ENCODE measurements at places on chromosomes 1 and 21.

DNA sequence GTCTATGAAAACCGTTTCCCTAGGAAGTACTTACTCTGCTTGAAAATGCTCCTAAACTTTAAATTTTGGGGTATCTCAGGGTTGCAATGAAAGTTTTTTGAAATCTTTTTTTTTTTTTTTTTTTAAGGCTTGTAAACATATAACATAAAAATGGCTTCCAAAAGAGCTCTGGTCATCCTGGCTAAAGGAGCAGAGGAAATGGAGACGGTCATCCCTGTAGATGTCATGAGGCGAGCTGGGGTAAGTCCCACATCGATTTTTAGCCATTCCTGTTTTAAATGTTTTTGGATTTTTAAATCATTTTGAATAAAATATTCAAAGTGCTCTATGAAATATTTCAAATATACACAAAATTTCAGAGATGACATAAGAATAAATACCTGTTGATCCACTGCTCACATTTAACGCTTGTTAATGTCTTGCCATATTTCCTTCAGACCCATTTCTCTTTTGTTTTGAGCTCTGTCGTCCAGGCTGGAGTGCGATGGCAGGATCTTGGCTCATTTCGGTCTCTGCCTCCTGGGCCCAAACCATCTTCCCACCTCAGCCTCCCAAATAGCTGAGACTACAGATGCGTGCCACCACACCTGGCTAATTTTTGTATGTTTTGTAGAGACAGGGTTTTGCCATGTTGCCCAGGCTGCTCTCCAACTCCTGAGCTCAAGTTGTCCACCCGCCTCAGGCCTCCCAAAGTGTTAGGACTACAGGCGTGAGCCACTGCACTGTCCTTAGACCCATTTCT, 1.3 kb downstream of the PARK7 start:
- DNase-seq = no peak

DNA sequence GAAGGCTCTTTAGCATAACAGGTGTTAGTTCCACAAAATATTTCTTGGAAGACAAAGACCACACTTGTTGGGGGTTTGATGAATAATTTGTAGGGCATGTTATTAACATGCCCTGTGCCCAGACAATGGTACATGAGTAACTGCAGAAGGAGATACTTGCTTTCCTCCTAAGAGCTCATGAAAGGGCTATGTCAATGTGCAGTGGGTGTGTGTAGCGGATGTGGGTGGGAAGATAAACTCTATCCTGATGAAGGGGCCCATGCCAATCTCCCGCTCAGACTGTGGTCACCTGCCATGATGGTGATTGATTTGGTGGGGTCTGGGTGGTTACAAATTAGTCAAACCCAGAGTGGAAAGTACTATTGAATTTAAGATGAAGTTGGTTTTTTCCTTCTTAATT, 69.8 kb upstream of the DNAH14 start:
- no peak for DNase-seq

- no peak for DNase-seq
These were observed 18.9 kb upstream of the LRP8 start for GRCh38 chr1:53346814-53347176.

DNA sequence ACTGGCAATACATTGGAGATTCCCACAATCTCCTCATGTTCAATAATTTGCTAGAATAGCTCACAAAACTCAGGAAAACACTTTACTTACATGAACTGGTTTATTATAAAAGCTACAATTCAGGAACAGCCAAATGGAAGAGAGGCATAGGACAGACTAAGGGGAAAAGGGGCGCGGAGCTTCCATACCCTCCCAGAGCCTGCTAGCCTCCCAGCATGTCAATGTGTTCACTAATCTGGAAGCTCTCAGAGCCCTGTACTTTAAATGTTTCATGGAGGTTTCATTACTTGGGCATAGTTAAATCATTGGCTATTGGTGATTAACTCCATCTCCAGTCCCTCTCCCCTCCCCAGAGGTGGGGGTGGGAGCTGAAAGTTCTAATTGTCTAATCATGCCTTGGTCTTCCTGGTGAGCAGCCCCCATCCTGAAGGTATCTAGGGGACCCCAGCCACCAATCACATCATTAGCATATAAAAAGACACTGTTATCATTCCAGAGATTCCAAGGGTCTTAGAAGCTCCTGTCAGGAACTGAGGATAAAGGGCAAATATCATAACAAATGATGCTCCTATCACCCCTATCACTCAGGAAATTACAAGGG, 10.9 kb upstream of the DMRTB1 start:
- no peak for DNase-seq

DNA sequence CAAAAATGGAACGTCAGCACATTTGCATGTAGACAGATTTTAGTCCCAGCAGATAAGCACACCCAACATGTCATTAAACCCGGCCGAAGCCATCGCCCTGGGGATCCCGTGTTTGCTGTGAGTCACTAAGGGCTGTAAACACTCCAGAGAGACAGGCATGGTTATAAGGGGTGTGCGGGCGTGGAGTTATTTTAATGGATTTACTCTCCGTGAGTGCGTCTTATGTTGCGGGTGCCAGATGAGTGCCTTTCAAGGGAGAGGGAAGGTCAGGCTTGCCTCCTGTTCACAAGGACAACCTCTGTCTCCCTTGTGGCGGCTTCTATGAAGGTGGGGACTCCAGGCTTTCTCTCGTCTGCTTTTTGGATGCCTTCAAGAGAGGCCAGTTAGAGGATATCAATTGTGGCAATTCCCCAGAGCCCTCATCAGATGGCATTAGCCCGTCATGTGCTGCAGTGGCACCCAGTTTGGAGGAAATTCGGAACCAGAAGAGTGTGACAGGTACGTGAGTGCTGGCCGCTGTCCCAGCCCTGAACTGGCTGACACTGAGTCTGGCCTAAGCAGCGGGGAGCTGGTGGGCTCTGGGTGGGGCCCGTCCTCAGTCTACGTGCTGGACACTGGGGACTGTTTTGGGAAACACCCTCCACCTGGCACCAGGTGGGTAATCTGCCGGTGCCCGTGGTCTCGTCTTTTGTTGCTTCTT, 223.8 kb upstream of the TMEM51 start:
- no peak for DNase-seq

DNA sequence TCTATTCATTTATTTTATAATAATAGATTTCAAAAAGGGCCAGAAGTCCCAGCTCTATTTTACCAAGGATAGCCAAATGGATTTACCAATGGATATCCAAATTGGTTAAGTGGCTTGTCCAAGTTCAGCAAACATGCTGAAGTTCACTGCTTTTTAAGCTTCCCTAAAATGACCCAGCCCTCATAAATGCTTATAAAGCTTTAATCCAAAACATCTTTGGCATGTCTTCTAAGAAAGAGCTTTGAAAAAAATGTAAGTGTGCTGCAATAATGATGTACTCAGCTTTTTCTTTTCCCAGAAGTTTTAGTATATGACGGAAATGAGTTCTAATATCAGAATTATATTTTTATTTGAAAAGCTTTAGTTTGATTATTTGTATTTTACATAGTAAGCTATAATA, 451.5 kb upstream of the ADAMTS5 start:
- no peak for DNase-seq
